ENCODE measurements at places on chromosomes 1 and 21. TPM values are rescaled to one million over a fixed set of nuclear protein-coding genes. Genes with fewer than 3 reads are reported as not detected.

- DNase-seq = no peak
Observed at GRCh38 chr1:75785320-75785982, 605 bp upstream of the RABGGTB start.

GRCh38 chr1:180255536-180256340 is 25.7 kb downstream of the LHX4 start:
- DNase-seq = no peak

- DNase-seq = no peak
Observed at GRCh38 chr1:175918364-175918801, 175.0 kb upstream of the TNR start.

DNA sequence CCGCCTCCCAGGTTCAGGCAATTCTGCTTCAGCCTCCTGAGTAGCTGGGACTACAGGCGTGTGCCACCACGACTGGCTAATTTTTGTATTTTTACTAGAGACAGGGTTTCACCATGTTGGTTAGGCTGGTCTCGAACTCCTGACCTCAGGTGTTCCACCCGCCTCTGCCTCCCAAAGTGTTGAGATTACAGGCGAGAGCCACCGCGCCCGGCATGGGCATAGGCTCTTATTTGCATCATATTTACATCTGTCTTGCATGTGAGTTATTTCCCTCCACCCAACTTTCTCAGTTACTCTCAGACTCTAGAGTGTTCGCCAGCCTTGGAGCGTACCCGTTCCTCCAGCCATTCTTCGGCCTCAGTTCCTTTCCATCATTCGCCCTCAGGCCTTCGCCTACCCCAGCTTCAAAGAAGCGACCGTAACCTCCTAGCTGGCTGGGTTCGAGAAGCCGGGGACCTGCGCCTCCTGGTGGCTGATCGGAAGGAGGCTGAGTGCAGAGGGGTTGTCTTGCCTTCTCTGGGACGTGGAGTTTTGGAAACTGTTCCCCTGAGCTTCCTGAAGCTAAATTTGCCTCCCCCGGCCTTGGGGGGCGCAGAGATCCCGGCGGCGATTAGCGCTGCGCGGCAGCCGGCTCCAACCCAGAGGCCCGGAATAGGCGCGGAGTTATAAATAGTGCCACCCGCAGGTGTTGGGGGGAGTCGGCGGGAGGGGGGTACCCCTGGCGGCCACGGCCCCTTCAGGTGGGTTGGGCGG is 3.6 kb upstream of the ZBTB7B start:
- DNase-seq = peak; percentile 77

DNA sequence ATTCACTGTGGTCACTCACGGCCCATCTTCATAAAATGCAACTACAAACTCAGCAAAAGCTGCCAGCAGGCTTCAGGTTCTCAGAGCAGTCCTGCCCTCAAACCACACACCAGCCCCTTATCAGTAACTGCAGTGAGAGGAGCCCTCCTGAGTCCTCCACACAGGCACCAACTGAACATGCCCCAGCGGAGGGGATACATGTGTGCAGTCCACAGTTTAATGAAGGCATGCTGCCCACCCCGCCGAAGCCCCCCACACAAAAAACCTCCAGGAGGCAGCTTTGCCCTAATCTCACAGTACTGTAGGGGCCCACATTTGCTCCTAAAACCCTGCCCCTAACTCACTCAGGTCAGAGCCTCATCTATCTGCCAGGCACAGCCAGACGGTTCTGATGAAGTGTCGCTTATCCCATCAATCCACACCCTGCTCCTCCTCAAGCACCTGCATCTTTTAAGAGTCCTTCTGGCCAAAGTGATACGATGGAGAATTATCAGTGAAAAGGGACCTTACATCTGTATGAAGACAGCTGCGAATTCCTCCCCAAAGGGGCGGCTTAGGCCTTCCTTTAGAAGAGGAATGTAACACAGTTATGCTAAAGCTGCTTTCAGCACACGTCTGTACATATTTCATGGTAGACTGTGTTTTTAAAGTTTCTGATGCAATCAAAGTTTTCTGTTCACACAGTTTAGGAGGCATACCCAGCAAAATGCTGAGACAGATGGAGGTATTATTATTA is 3.5 kb downstream of the ABCB10 start:
- DNase-seq = peak; percentile 80

- DNase-seq = no peak
Observed at GRCh38 chr1:182977480-182977879, 24.5 kb upstream of the SHCBP1L start.

GRCh38 chr1:38003261-38004250 is 1.8 kb downstream of the FHL3 start:
- no peak for DNase-seq

DNA sequence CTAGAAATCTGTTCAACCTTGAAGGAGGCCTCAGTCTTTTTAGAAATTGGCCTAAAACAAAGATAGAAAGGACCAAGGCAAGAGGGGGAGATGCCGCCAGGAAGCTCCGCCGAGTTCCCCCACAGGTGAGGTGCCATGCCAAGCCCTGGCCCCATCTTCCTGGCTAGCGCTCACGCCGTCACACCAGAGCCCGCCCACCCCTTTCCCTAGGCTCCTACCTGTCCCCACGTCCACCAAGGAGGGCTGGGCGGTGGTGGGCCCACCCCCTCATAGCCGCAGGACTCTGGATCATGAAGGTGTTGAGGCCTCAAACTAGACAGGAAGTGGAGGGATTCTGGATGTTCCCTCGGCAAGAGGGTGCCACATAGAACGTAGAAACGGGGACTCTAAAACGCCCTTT is 15.5 kb upstream of the CCDC27 start:
- no peak for DNase-seq

DNA sequence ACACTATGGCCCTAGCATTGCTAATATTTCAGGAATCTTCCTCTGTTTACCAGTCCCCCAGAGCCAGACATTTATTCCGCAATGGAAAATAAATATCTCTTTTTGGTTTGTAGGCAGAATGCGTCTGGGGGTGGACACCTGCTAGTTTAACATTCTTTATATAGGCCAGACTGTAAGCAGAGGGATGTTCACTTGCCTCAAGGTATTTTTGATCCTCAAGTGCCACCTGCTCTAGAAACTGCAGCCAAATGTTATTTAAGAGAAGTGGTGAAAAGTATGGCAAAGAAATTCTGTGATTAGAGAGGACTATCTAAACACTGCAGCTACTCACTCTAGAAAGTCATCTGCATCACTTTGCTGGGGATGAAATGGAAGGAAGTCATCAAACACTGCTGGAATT is 164.7 kb downstream of the NEGR1 start:
- DNase-seq = no peak

- DNase-seq = no peak
Observed at GRCh38 chr1:24045771-24046170, 65.6 kb upstream of the SRSF10 start.

DNA sequence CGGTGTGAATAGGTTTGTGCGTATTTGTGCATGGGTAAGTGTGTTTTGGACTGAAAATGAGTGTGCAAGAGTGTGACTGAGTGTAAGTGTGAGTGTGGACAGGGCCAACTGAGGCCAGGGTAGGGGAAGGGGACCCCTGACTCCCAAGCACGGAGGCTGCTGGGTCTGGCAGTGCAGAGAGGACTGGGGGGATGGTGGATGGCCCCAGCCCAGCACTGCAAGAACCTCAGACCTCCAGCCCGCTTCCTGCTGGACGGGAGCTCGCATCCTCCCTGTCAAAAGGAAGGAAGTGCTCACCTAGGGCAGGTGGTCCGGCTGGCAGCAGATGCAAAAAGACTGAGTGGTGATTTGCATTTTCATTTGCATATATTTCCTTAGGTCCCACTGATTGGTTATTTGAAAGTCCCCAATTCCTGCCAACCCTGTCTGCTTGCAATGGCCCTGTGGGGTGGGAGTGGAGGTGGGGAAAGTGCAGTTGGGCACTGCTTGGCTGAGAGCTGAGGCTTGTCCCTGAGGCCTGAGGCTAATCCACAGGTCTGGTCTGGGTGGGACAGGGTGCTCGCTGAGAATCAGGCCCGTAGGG is 42.8 kb upstream of the CASZ1 start:
- no peak for DNase-seq

DNA sequence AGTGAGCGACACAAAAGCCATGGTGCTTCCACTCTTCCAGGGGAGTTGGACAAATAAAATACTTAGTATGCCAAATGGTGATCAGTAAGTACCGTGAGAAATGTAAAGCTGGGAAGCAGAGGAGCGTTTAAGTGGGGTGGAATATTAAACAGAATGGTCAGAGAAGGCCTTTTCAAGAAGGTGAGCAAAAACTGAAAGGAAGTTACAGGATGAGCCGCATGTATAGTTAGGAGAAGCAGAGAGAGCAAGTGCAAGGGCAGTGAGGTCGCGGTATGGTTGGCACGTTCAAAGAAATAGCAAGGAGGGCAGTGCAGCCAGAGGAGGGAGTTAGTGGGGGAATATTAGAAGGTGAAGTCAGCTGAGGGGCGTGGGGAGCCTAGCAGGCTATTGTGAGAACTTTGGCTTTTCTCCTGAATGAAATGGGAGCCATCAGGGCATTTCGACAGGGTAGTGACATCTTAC is 748 bp upstream of the ATP6V0B start:
- no peak for DNase-seq

- DNase-seq = peak; percentile 30
Observed at GRCh38 chr1:198024782-198025181, 107.6 kb downstream of the LHX9 start.

- DNase-seq = no peak
Observed at GRCh38 chr21:15397258-15397657, 332.5 kb upstream of the NRIP1 start.

Gene OLFML2B
- not detected for total RNA-seq

Gene RNU1-2
- total RNA-seq = under 0.01 TPM

Gene CFAP107
- total RNA-seq = not detected

Gene MAP3K21
- total RNA-seq = 22.9 TPM

Gene VANGL2
- total RNA-seq = 0.02 TPM

Gene ITSN1
- 18.8 TPM for total RNA-seq

Gene KRTAP21-2
- not detected for total RNA-seq

Gene MFN2
- 32.0 TPM for total RNA-seq

Gene RIPPLY3
- total RNA-seq = 0.20 TPM

Gene PRPF38B
- 23.7 TPM for total RNA-seq

Gene RAP1GAP
- 0.17 TPM for total RNA-seq

All from NCI-H460 (cell line).